GM23248 (cell line): ENCODE measurements at places on chromosomes 1 and 21. TPM values are rescaled to one million over a fixed set of nuclear protein-coding genes. Genes with fewer than 3 reads are reported as not detected.
A peak's percentile ranks its signal among the peaks of the same experiment; 100 is the strongest.

Gene APCS
- not detected in 2 replicates for polyA plus RNA-seq

Gene RUNX3
- 1.3 and 1.4 TPM in 2 replicates for polyA plus RNA-seq

Gene MMEL1
- not detected in 2 replicates for polyA plus RNA-seq

Gene C1orf232
- not detected in 2 replicates for polyA plus RNA-seq

Gene ERICH3
- polyA plus RNA-seq, result not detected in 2 replicates

Gene GIPC2
- polyA plus RNA-seq, result 0.68 and 0.75 TPM in 2 replicates

Gene CFHR4
- polyA plus RNA-seq, result not detected in 2 replicates

Gene SPRR3
- not detected in 2 replicates for polyA plus RNA-seq

Gene TMEM82
- not detected in 2 replicates for polyA plus RNA-seq

GRCh38 chr1:32925403-32926162, 24.4 kb upstream of the TMEM54 start:
- H3K4me3 ChIP-seq, result no peak overlapping the region
- H3K4me1 ChIP-seq, result peaks cover under 1% of the 10 kb centered on the region; the same call in 1 of the 2 replicates
- peak; percentile 67 for DNase-seq
- H3K27me3 ChIP-seq, result no peaks in the 10 kb centered on the region
- H3K27ac ChIP-seq, result no peak overlapping the region

- no peak overlapping the region for H3K4me3 ChIP-seq
- no peak overlapping the region for H3K27ac ChIP-seq
- no peaks in the 10 kb centered on the region for H3K36me3 ChIP-seq
- no peaks in the 10 kb centered on the region for H3K27me3 ChIP-seq
Observed at GRCh38 chr1:51733793-51734522, 117.1 kb downstream of the OSBPL9 start.

DNA sequence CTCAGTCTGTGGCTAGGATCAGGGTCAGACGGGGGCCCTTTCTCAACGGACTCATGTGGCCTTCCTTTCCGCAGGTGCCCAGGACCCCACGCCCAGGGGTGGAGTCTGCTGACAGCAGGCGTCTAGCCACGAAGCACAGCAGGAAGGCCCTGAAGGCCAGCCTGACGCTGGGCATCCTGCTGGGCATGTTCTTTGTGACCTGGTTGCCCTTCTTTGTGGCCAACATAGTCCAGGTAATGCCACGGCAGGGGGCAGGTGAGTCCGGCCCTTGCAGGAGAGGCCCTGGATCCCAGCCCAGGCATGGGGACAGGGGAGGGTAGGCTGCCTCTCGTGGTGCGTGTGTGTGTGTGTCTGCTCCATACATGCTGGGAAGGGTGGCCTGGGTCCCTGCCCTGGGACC, 13.8 kb downstream of the HTR6 start:
- H3K4me1 ChIP-seq, result peaks cover 9% of the 10 kb centered on the region
- no peak for DNase-seq
- H3K36me3 ChIP-seq, result no peaks in the 10 kb centered on the region
- no peak overlapping the region for H3K4me3 ChIP-seq
- no peak overlapping the region for H3K27ac ChIP-seq

GRCh38 chr1:2406451-2407041, 5.8 kb downstream of the PEX10 start:
- no peak overlapping the region for H3K27ac ChIP-seq
- H3K27me3 ChIP-seq, result no peaks in the 10 kb centered on the region
- peaks cover 15% of the 10 kb centered on the region for H3K36me3 ChIP-seq
- no peak for DNase-seq
- H3K4me3 ChIP-seq, result no peak overlapping the region

DNA sequence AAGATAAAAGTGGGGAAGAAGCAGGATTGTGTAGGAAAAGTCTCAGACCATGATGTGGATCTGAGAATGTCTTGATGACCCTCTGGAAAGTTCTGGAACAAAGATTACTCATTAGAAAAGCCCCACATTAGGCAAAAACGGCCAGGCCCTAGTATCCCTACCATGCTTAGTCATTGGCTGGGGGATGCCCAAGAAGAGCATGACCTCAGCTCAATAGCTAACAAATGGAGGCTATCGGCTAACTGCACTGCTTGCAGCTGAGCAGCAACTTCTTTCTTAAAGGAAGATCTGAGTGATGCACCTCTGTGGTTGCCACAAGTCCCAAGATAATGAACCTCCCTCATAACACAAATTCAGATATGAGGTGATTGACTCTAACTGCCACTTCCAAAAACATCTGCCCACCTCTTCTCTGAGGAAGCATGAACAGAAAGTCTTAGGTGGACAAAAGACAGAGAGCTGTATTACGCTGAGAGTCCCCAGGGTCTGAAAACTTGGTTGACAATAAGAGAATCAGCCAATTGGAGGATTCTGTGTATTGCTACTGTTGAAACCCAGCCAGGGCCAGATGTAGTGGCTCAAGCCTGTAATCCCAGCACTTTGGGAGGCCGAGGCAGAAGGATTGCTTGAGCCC, 64.6 kb upstream of the AK4 start:
- peaks cover 3% of the 10 kb centered on the region; the same call in 1 of the 2 replicates for H3K4me1 ChIP-seq
- H3K27ac ChIP-seq, result no peak overlapping the region
- H3K4me3 ChIP-seq, result no peak overlapping the region
- no peaks in the 10 kb centered on the region for H3K36me3 ChIP-seq

- H3K27ac ChIP-seq, result 0 out of 2 replicates have a peak overlapping the region, but pooled peaks have one; percentile 10
- H3K4me3 ChIP-seq, result no peak overlapping the region
- H3K27me3 ChIP-seq, result no peaks in the 10 kb centered on the region
- peak; percentile 79 for DNase-seq
- peaks cover 48% of the 10 kb centered on the region for H3K4me1 ChIP-seq
- H3K36me3 ChIP-seq, result no peaks in the 10 kb centered on the region
Observed at GRCh38 chr1:60130703-60131102, 57.1 kb upstream of the C1orf87 start.

- no peak overlapping the region for H3K4me3 ChIP-seq
- H3K36me3 ChIP-seq, result no peaks in the 10 kb centered on the region
- H3K27me3 ChIP-seq, result no peaks in the 10 kb centered on the region
- H3K4me1 ChIP-seq, result peaks cover 4% of the 10 kb centered on the region
- no peak for DNase-seq
Observed at GRCh38 chr21:45359451-45360217, 45.3 kb upstream of the COL18A1 start.

DNA sequence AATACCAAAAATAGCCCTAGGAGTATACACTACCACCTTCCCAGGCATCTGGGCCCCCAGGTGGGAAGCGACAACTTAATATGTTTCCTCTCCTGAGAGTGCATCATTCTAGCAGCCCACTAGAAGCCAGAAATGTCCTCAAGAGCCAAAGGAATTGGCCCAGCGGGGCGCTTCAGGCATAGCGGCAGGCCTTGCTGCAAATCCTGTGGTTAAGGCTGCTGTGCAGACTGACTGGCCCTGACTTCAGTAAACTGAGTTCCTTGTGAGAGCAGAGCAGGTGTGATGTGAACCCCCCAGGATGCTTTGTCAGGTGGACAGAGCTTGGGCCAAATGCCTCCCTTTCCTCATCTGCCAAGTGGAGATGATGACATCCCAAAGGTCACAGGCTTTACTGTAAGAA, 29.7 kb upstream of the LDLRAP1 start:
- no peak overlapping the region for H3K4me3 ChIP-seq
- no peak overlapping the region for H3K27ac ChIP-seq
- H3K27me3 ChIP-seq, result no peaks in the 10 kb centered on the region
- DNase-seq, result no peak
- no peaks in the 10 kb centered on the region for H3K4me1 ChIP-seq

GRCh38 chr1:111789142-111789541, 33.4 kb downstream of the DDX20 start:
- H3K27me3 ChIP-seq, result peaks cover 17% of the 10 kb centered on the region
- no peaks in the 10 kb centered on the region for H3K4me1 ChIP-seq
- peak overlapping the region; percentile 12; the same call in 1 of the 2 replicates for H3K27ac ChIP-seq
- DNase-seq, result peak; percentile 56
- no peaks in the 10 kb centered on the region for H3K36me3 ChIP-seq
- no peak overlapping the region for H3K4me3 ChIP-seq

GRCh38 chr1:101739826-101740330, 256.8 kb downstream of the OLFM3 start:
- DNase-seq, result no peak
- peaks cover 26% of the 10 kb centered on the region for H3K4me1 ChIP-seq
- no peaks in the 10 kb centered on the region for H3K36me3 ChIP-seq
- no peaks in the 10 kb centered on the region for H3K27me3 ChIP-seq
- no peak overlapping the region for H3K27ac ChIP-seq

DNA sequence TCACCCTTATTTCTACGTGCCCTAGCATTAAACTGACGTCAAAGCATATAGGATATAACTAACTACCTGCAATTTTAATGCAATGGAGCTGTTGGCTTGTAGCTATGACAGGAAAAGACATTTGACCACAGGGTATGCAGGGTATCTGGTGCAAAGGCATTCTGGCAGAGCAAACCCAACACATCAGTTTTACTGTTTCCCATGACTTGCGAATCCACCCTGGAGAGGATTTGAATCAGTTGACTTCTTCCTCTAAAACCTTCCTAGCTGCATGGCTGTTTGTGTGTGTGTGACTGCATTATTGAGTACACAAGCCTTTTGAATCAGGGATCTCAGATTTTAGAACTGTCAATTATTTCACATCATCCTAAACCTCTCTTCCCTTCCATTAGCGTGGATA, 41.7 kb upstream of the SYT14 start:
- peak; percentile 30 for DNase-seq
- peak overlapping the region; percentile 85 for H3K27ac ChIP-seq
- no peak overlapping the region for H3K4me3 ChIP-seq
- no peaks in the 10 kb centered on the region for H3K36me3 ChIP-seq
- H3K27me3 ChIP-seq, result no peaks in the 10 kb centered on the region

- no peak overlapping the region for H3K27ac ChIP-seq
- DNase-seq, result peak; percentile 4
- no peaks in the 10 kb centered on the region for H3K4me1 ChIP-seq
- H3K36me3 ChIP-seq, result no peaks in the 10 kb centered on the region
- H3K4me3 ChIP-seq, result no peak overlapping the region
- H3K27me3 ChIP-seq, result no peaks in the 10 kb centered on the region
Observed at GRCh38 chr1:75539230-75540116, 71.4 kb downstream of the SLC44A5 start.

DNA sequence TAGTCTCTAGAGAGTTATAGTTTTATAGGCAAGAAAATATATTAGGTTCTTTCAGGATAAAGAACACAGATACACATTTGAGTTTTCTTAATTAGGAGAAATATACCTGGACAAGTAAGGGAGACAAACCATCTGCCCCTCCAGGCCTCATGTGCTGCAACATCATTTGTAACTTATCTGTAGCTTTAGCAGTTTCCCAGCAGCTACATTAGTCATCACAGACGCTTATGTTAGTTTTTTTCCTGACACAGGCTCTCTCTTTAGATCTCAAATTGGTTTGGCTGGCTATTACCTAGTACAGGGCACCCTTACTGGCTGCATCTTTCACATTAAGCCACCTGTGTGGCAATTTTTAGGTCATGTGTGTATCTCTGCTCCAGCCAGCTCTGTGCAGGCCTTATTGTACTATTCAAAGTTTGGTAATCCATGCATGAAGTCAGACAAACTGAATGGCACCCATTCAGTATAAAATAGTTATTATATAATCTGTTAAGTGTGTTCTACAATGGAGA, 25.9 kb downstream of the GNPAT start:
- H3K4me1 ChIP-seq, result no peaks in the 10 kb centered on the region
- H3K27ac ChIP-seq, result no peak overlapping the region
- peak; percentile 8 for DNase-seq
- no peak overlapping the region for H3K4me3 ChIP-seq

GRCh38 chr1:182217071-182217470, 155.6 kb upstream of the ZNF648 start:
- peak; percentile 88 for DNase-seq

DNA sequence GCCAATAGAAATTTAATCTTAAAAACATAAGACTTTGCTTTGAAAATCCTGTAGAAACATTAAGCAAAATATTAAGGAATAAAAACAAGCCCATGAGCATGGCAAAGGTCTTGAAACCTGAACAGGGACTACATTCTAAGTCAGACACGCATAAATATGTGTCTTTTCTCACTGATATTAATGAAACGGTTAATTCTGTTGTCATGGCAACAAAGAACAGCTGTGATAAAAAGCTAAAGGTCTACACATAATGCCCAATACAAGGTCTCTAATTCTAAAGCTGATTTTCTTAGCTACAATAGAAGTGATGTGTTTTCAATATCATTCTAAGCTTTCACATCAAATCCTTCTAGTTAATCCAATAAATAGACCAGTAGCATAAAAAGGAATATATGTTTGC, 331.7 kb downstream of the PTBP2 start:
- no peak overlapping the region for H3K4me3 ChIP-seq
- H3K36me3 ChIP-seq, result no peaks in the 10 kb centered on the region
- no peaks in the 10 kb centered on the region for H3K27me3 ChIP-seq
- H3K4me1 ChIP-seq, result peaks cover 11% of the 10 kb centered on the region; the same call in 1 of the 2 replicates
- no peak for DNase-seq

DNA sequence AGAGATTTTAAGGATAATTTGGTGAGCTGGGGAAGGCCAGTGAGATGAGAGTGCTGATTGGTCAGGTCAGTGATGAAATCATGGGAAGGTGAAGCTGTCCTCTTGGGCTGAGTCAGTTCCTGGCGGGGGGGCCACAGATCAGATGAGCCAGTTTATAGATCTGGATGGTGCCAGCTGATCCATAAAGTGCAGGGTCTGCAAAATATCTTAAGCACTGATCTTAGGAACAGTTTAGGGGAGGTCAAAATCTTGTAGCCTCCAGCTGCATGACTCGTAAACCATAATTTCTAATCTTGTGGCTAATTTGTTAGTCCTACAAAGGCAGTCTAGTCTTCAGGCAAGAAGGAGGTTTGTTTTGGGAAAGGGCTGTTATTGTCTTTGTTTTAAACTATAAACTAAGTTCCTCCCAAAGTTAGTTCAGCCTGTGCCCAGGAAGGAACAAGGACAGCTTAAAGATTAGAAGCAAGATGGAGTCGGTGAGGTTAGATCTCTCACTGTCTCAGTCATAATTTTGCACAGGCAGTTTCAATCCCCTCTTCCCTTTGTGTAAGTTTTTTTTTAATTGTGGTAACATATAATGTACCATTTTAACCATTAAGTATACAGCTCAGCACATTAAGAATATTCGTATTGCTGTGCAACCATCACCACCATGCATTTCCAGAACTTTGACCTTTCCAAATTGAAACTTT, 39.4 kb downstream of the PTAFR start:
- H3K27me3 ChIP-seq, result no peaks in the 10 kb centered on the region
- DNase-seq, result peak; percentile 60
- no peak overlapping the region for H3K4me3 ChIP-seq
- no peak overlapping the region for H3K27ac ChIP-seq

GRCh38 chr1:38677311-38677710, 182.3 kb downstream of the RRAGC start:
- no peak for DNase-seq
- no peaks in the 10 kb centered on the region for H3K27me3 ChIP-seq
- no peaks in the 10 kb centered on the region for H3K4me1 ChIP-seq
- no peak overlapping the region for H3K4me3 ChIP-seq
- H3K27ac ChIP-seq, result no peak overlapping the region
